Activated naive CD4-positive, alpha-beta T cell treated with anti-CD3 and anti-CD28 coated beads for 36 hours (primary cell): ENCODE measurements at places on chromosomes 4 and X.

- H3K27me3 ChIP-seq, result peaks cover 12% of the 10 kb centered on the region
- no peak overlapping the region for H3K4me3 ChIP-seq
- H3K4me1 ChIP-seq, result peaks cover 1% of the 10 kb centered on the region
- no peak for DNase-seq
These were observed 59.3 kb downstream of the AFM start for GRCh38 chr4:73540826-73541225.

- no peak within 1 kb of the TSS for H3K27ac ChIP-seq
- peaks cover 3% of the 10 kb centered on the region for H3K36me3 ChIP-seq
- peak within 1 kb of the TSS; percentile 51 for H3K4me3 ChIP-seq
- H3K27me3 ChIP-seq, result peaks cover 62% of the 10 kb centered on the region
- peaks cover 45% of the 10 kb centered on the region for H3K4me1 ChIP-seq
- DNase-seq, result peak; percentile 28
These were observed at the start of gene PCDH7 for GRCh38 chr4:30720021-30720660. Gene PCDH7 (plus strand): TSS chr4:30720369. CDS start chr4:30721423, 1,054 bp downstream.

DNA sequence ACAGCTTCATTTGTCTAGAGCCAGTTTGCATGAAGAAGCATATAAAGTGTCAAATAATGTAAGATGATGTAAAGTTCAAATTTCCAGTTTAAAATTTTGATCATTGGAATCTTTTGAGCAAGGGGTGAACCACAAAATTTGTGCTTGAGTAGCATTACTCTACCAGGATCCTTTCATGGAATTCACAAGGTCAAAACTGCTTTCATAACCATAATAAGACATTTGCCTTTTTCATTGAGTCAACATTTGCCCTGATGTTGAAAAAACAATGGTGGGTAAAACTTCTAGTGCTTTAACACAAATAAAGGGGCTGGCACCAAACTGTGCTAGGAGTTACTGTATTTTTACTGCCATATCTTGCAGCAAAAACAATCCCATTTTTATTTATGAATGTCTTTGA, 142.2 kb downstream of the GLRA3 start:
- no peak overlapping the region for H3K4me3 ChIP-seq
- no peaks in the 10 kb centered on the region for H3K4me1 ChIP-seq
- no peaks in the 10 kb centered on the region for H3K27me3 ChIP-seq
- no peak overlapping the region for H3K27ac ChIP-seq
- no peaks in the 10 kb centered on the region for H3K36me3 ChIP-seq

DNA sequence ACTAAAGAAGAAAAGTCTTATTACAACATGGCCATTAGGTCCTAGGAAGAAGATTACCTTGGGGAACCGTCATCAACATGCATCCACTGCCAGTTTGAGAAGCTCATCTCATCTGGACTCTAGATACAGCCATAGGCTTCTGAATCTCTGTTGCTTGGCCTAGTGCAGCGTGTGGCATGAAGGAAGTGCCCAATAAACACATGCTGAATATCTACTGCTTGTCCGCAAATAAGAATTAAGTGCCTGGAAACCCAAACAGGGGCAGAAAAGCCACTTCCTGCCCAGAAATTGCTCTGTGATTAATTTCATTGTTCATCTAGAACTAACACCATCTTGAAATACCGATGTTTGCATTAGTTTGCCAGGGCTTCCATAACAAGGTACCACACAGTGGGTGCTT, 241.1 kb upstream of the KLF3 start:
- H3K27ac ChIP-seq, result no peak overlapping the region
- H3K27me3 ChIP-seq, result no peaks in the 10 kb centered on the region
- DNase-seq, result no peak

- H3K36me3 ChIP-seq, result no peaks in the 10 kb centered on the region
- H3K27me3 ChIP-seq, result peaks cover 8% of the 10 kb centered on the region
- no peaks in the 10 kb centered on the region for H3K4me1 ChIP-seq
- DNase-seq, result no peak
These were observed 286.8 kb downstream of the USP46 start for GRCh38 chr4:52372269-52372668.

DNA sequence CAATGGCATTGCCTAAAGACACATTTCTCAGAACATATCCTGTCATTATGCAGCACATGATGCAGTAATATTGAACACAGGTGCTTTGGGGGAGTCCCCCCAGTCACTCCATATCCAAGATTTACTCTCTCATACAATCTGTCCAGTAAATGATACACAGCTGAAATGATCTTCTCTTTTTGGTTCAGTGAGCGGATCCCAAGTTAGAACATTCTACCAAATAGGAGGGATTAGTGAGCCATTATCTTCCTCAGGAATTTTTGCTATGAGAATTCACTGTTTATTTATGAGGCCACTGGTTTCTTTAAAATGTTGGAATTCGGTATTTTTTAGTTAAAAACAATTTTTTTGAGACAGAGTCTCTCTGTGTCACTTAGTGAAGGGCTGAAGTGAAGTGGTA, 96.5 kb downstream of the TRAPPC11 start:
- H3K4me1 ChIP-seq, result no peaks in the 10 kb centered on the region
- H3K27me3 ChIP-seq, result peaks cover 16% of the 10 kb centered on the region
- H3K36me3 ChIP-seq, result no peaks in the 10 kb centered on the region
